ENCODE measurements at places on chromosomes 12 and 14. TPM values are rescaled to one million over a fixed set of nuclear protein-coding genes. Genes with fewer than 3 reads are reported as not detected.
A peak's percentile ranks its signal among the peaks of the same experiment; 100 is the strongest.

- H3K4me3 ChIP-seq = no peak overlapping the region
Measured at GRCh38 chr14:31745741-31746140, 184.5 kb downstream of the NUBPL start.

DNA sequence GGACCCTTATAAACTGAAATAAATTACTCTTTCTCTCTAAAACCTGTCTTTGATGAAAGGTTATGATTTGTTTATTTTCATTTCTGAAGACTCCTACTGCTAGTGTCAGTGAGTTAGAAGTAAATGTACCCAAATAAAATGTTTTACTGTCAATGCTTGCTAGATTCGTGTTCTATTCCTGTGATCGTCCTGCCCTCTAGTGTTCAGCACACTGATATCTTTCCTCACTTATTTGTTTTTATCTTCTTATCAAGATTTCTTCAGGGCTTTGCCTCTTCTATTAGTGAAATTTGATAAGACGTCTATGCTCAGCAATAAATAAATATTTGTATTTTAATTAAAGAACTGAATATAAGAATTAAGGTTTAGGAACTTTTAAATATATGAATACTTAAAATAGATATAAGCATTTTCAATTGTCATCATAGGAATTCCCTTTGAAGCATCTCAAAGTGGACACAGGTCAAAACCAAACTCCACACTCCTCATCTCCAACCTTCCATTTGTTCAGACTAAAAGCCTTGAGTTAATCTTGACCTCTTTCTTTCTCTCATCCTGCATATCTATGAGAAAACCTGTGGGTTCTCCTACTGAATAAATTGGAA, 75.8 kb downstream of the C12orf50 start:
- no peaks in the 10 kb centered on the region for H3K4me1 ChIP-seq
- no peaks in the 10 kb centered on the region for H3K27me3 ChIP-seq
- H3K27ac ChIP-seq = no peak overlapping the region
- H3K36me3 ChIP-seq = no peaks in the 10 kb centered on the region
- H3K4me3 ChIP-seq = no peak overlapping the region

- H3K36me3 ChIP-seq = no peaks in the 10 kb centered on the region
- peaks cover 40% of the 10 kb centered on the region for H3K4me1 ChIP-seq
- H3K27ac ChIP-seq = no peak overlapping the region
- no peak for DNase-seq
- H3K4me3 ChIP-seq = no peak overlapping the region
- no peaks in the 10 kb centered on the region for H3K27me3 ChIP-seq
Measured at GRCh38 chr14:73721101-73721821, 7.1 kb upstream of the PNMA1 start.

GRCh38 chr14:55103005-55103640, 25.9 kb upstream of the LGALS3 start:
- peak; percentile 78 for DNase-seq
- H3K4me1 ChIP-seq = peaks cover 55% of the 10 kb centered on the region
- no peak overlapping the region for H3K4me3 ChIP-seq
- H3K36me3 ChIP-seq = no peaks in the 10 kb centered on the region
- peak overlapping the region; percentile 97 for H3K27ac ChIP-seq

DNA sequence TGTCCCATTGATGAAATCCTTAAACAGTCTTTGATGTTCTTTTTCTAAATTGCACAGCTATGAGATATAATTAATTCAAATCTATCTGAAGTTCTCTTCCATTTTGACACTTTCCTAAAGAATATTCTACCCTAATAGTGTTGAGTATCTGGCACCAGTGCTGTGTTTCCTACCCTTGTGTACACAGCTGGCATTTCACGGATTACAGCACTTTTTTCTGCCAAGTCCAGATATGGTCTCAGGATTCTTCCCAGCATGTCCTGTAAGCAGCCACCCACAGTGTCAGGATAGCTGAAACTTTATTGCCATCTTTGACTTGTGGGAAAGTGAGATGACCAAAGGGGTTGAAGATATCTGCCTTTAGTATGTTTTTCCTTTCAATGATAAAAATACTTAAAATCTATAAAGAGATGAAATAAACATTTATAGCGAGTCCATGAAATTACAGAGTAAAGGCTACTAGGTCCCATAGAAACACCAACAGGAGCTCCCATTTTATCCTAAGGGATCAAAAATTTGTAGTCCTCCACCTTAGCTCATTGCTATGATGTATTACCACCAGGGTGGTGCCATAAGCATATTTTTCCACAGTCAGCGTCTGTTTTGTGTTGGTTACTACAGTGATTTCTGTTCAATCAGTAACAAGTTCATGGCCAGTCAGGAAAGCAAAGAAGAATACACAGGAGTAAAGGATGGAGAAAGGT, 96.7 kb downstream of the TRHDE start:
- no peak for DNase-seq
- no peaks in the 10 kb centered on the region for H3K36me3 ChIP-seq
- H3K4me3 ChIP-seq = no peak overlapping the region
- H3K27me3 ChIP-seq = no peaks in the 10 kb centered on the region
- H3K4me1 ChIP-seq = no peaks in the 10 kb centered on the region
- H3K27ac ChIP-seq = no peak overlapping the region

- no peak overlapping the region for H3K27ac ChIP-seq
- no peaks in the 10 kb centered on the region for H3K36me3 ChIP-seq
- DNase-seq = no peak
- H3K27me3 ChIP-seq = no peaks in the 10 kb centered on the region
- no peak overlapping the region for H3K4me3 ChIP-seq
Measured at GRCh38 chr14:76163668-76164363, 12.1 kb downstream of the GPATCH2L start.

DNA sequence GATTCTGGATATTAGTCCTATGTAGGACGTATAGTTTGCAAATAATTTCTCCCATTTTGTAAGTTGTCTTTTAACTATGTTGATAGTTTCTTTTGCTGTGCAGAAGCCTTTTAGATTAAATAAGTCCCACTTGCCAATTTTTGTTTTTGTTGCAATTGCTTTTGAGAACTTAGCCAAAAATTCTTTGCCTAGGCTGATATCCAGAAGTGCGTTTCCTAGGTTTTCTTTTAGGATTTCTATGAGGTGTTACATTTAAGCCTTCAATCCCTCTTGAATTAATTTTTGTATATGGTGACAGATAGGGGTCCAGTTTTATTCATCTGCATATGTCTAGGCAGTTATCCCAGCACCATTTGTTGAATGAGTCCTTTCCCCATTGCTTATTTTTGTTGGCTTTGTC, 264.4 kb upstream of the OR4E1 start:
- no peaks in the 10 kb centered on the region for H3K27me3 ChIP-seq
- no peaks in the 10 kb centered on the region for H3K36me3 ChIP-seq
- H3K4me1 ChIP-seq = no peaks in the 10 kb centered on the region
- no peak overlapping the region for H3K4me3 ChIP-seq
- H3K27ac ChIP-seq = no peak overlapping the region

DNA sequence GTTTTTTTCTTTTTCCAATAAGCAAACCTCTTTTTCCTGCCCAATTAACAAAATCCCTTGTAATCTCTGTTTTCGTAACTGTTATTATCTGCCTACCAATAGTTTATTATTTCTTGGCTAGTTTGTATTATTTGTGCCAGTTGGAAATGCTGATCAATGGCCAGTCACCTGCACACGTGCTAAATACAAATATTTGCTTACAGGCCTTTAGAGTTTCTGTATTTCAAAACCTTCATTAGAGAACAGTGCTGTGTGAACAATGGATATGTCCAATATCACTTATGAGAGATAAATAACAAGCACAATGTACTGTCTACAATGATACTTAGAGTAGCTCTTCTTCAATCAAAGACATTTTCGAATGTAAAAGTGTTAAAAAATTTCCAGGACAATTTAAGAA, 10.8 kb upstream of the DYRK2 start:
- no peak overlapping the region for H3K4me3 ChIP-seq
- no peaks in the 10 kb centered on the region for H3K27me3 ChIP-seq
- no peak for DNase-seq
- H3K4me1 ChIP-seq = peaks cover 4% of the 10 kb centered on the region
- H3K36me3 ChIP-seq = no peaks in the 10 kb centered on the region

DNA sequence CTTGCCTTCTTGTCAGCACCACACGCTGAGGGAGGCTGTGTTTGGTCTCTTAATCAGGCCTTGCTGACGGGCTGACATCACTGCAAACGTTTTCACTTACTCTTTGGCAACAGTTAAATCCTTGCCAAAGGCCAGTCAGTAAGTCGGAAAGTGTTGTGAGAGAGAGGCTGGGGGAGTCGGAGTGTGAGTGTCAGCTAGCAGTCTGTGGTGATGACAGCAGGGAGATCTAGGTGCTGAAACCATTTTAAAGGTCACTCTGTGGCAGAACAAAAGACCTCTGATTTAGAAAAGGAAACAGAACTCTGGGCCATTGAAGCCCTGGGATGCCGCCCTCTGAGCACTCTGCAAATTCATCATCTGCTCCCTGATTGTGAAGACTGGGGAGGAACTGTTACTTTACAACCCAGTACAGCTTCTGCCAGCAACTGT, 143.5 kb downstream of the PAX9 start:
- no peaks in the 10 kb centered on the region for H3K4me1 ChIP-seq
- peak; percentile 38 for DNase-seq
- no peak overlapping the region for H3K4me3 ChIP-seq
- no peaks in the 10 kb centered on the region for H3K27me3 ChIP-seq

DNA sequence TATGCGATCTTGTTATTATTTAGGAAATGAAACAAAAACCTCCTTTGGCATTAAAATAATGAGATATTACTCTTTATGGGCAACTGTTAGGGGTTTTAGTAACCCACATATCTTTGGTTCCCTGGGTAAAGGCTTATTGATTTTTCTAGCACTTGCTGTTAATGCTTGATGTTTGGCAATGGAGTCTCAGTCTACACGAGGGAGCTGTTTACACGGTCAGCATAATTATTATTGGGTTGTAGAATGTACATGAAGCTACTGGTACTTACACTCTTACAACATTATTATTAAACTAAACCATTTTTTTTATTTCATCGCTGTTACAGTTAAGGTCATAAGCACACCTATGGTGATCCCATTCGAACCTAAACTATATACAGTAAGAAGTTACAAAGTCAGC, 12.1 kb downstream of the RPS29 start:
- no peaks in the 10 kb centered on the region for H3K36me3 ChIP-seq
- no peaks in the 10 kb centered on the region for H3K4me1 ChIP-seq
- H3K27ac ChIP-seq = no peak overlapping the region
- no peak overlapping the region for H3K4me3 ChIP-seq

- no peaks in the 10 kb centered on the region for H3K27me3 ChIP-seq
- no peak overlapping the region for H3K27ac ChIP-seq
- no peaks in the 10 kb centered on the region for H3K36me3 ChIP-seq
- H3K4me1 ChIP-seq = no peaks in the 10 kb centered on the region
- no peak overlapping the region for H3K4me3 ChIP-seq
- DNase-seq = no peak
Measured at GRCh38 chr12:65673156-65673690, 151.1 kb upstream of the HMGA2 start.

ANKRD33 gene
- total RNA-seq = not detected

TAS2R9 gene
- not detected for total RNA-seq

ACVRL1 gene
- total RNA-seq = 9.1 TPM

ATP2A2 gene
- total RNA-seq = 226 TPM
